ENCODE measurements at places on chromosomes 16 and 17.

DNA sequence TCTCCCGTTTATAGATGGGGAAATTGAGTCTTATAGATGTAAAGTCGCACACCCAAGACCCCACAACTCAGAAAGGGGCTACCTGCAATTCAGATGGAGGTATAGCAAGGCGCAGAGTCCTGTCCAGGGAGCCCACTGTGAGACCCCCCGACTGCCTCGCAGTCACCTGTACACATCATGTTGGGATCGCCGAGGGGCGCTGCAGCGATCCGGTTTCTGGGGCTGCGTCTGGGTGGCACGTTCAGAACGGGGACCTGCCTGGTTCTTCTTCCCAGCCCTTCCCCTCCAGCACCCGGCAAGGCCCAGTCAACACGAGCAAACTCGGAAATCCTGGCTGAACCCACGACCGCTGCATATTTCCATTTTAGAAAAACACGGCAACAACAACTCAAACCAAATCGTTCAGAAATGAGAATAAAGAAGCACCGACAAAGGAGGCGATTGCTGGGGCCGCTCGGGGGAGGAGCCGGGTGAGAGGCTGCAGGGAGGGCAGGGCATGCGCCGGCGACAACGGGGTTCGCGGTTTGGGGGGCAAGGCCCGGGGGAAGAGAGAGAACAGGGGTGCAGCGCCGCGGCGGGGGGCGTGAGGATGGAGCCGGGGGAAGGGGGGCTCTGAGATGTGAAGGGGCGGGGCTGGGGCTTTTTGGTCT, 643 bp downstream of the HSDL1 start:
- DNase-seq = peak; percentile 51

DNA sequence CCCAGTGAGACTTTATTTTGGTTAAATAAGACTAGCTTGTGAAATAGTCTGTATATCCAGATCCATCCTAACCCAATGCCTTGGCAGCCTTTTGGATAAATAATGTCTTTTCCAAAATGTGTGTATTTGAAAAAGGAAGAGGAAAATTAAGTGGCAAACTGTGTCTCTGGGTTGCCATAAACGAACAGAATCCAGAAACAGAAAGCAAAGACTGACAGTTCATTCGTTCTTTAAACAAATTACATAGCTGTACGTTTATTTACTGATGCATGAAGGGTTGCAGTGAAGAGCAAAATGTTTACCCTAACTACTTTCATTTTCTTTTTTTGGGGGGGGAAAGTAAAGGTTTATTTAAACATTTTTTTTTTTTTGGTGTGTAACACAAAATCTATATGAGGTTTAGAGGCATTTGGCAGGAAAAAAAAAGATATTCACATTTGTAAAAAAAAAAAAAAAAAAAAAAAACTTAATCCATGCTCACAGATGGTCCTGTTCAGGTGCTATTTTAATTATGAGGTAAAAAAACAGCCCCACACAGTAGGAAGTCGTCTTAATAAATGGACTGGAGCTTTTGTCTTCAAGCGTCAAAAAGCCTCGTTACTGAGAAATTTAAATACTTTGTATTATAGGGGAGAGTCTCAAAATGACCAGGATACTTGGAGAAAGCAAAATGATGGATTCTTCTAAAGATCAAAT, 245.9 kb downstream of the FTO start:
- no peak for DNase-seq

DNA sequence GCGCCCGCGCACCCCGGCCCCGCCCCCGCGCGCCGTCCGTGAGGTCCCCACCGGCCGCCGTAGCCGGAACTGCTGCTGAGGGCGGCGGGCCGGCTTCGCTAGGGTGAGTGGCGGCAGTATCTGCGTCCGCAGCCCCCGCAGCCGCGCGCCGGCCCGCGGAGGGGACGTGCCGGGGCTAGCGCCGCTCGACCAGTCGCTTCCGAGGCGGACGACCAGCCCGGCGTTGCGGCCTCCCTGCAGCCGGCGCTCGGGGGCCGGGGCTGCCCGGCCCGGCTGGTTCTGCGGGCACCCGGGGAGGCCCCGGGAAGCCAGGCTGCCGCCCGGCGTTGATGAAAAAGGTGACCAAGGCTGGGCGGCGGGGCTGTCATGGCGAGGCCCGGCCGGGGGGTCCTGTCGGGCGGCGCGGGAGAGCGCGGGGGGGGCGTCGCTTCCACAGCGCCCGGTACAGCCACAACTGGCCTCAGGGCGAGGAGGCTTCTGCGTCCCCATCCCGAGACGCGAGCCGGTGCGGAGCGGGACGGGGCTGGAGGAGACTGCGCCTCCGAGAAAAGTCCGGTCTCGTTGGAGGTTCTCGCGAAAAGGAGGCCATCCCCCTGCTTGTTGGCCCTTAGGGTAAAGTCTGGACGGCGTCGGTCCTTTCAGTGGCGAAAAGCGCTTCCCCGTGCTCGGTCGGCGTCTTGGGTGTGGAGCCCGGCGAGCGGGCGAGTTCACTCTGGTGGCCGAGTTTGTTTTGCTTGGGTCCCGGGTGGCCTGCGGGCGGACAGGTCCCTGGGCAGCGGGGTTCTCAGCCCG, at the start of gene CRAMP1:
Gene CRAMP1 (plus strand): TSS at position 41 of the 792 bp plus-strand sequence. CDS start 2,280 bp downstream, outside the sequence.
- DNase-seq = no peak

GRCh38 chr17:36691606-36692005, 90.2 kb downstream of the MRM1 start:
- no peak for DNase-seq

Data from CD4-positive, alpha-beta T cell treated with Interleukin-21 for 1 hour (primary cell).